ENCODE measurements at places on chromosomes 6 and 20.

DNA sequence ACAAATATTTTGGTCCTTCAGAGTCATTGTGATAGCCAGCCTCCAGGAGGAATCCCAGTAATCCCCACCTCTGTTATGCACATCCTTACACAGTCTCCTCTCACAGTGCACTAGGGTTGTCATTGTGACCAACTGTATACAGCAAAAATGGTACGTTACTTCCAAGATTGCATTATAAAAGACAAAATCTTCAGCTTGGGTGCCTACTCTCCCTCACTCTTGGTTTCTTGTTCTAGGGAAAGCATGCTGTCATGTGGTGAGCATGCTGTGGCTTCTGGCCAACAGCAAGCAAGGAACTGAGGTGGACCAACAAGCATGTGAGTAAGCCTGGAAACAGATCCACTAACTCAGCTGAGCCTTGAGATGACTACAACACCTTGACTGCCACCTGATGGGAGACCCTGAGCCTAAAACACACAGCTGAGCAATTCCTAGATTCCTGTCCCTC is 130.1 kb upstream of the DST start:
- DNase-seq: no peak

DNA sequence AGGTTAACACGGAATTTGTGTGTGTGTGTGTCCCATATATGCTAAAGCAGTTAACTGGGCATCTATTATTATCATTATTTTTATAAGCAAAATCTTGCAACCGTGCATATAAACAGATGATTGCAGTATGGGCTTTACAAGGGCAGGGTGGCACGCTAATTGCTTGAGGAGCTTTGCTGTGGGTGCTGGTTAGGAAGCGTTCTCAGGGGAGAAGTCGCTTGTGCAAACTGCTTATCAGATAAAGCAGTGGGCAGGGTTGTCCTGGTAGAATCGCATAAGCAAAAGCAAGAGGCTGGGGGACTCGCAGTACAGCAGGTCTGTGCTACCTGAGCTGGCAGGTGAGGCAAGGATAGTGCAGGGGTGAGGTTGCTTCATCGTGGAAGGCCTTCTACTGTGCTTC is 9.7 kb upstream of the CCN6 start:
- no peak for DNase-seq

DNA sequence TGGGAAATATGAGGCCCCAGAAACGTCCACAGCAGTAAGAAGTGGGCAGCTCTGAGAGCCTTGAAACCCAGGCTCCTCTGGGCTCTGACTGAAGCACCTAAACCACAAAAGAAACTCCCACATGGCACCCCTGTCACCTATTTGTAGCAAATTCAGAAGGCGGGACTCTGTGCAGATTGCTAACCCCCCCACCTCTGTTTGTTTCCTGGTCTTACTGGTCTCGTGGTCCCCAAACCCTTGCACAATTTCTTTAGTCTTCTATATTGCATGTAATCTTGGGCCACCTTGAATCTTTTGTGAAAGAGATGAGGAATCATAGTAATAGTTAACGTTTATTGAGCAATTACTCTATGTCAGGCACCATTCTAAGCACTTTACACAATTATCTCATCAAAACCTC is 154.3 kb downstream of the PREX1 start:
- no peak for DNase-seq

DNA sequence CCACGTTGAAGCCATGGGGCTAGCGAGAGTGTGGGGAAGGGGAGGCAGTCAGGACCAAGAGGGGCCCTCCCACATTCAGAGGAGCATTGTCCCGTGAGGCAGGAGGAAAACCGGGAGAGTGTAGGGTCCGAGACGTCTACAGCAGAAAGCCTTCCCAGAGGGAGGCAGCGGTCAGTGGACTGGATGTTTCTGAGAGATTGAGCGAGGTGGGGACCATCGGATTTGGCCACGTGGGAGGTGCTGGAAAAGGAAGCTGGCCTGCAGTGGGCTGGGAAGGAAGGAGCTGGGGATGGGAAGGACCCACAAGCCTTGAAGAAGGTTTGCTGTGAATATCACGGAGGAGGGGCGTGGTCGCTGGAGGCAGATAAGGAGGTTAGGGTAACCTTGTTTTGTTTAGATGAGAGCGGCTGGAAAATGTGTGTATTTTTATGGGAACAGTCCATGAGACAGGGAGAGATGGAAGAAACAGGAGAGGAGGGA is 119.0 kb upstream of the RNF24 start:
- DNase-seq: no peak

DNA sequence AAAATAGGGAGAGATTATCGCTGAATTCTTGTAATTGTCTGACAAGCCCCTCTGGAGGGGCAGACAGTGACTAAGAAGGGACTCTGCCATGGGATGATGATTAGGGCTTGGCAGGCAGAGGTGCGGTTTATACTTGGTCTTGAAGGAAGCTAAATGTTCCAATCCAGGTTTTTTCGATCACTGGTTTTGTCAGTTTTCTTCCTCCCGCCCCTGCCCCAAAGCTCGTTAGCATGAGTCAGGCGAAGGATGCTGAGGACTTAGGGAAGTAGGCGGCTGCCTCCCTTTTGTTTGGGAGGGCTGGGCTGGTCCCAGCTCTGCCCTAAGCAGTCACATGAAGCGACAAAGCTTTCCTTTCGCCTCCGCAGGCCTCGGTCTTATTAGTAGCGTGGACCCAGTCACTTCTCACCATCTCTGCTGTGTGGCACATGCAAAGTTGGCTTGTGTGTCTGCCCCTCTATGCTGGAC is 314.2 kb downstream of the CDC5L start:
- DNase-seq: no peak

DNA sequence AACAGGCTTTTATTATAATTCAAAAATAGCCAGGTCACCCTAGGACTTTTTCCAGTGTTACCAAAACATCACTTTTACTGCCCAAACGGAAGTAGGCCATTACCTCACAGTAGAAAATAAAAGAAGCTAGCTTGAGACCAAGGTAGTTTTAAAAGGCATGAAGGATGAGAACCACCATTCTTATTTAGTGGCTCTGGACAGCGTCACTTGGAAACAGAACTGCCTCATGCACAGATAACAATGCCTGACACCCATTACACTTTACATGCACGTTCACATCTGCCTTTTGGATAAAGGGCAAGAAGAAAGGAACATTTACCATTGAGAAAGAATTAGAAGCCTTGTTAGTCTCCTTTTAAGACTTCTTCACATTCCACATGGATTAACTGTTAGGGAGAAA is 1.9 kb upstream of the PAQR8 start:
- DNase-seq: no peak

Data from NCI-H146 (cell line).